Stimulated activated CD8-positive, alpha-beta memory T cell treated with anti-CD3 and anti-CD28 coated beads, Interleukin-15, amount 100 ng/mL, for 4 hours (primary cell): ENCODE measurements at places on chromosomes 2 and 18.

GRCh38 chr2:212089873-212090272 is 448.7 kb downstream of the ERBB4 start:
- DNase-seq = no peak

GRCh38 chr18:70956554-70956953 is 667.7 kb downstream of the SOCS6 start:
- no peak for DNase-seq

DNA sequence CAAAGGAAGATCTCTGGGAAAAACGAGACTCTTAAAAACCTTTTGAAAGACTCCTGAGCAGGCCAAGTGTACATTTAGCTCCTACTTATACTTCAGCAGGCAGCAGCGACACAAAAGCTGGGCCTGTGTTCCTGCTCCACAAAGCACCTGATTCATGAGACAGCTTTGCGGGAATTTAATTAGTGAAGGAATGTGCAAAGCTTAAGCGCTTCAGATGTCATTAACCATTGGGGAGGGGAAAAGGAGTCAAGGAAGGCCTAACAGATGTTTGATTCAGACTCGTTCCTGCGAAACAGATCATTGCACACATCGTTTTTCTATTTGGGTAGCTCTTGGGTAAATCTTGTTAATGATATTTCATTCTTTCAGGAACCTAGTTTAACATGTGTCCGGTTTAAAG is 125.9 kb downstream of the MAIP1 start:
- DNase-seq = no peak

DNA sequence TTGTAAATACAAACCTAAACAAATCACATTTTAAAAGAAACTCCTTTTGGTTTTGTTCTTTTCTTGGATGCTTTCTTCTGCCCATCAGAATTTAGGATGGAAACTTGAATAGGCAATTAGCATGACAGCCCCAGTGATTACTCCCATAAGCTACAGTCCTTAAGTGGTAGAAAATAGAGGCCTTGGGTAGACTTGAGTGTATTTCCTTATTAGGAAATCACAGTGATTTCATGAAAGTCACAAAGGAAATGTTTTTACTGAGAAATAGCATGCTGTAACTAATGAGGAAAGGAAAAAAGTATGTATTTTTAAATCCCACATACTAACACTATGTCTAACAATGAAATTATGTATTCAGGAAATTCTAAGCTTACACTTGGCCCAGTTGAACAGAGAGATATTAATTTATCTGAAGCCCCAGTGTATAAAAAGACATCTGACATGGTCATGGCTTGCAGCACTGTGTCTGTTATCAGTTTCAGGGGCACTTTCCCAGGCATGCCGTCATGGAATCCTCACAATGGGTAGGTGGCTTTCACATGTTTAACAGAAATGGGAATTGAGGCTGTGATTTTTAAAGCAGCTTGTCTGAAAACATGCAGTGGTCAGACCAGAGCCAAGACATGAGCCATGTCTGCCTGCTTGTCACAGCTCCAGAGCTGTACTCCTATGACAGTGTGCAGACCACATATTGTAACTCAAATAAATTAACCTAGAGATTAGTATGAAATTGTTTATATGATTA is 79.7 kb upstream of the TRIB2 start:
- no peak for DNase-seq

- DNase-seq = no peak
Observed at GRCh38 chr2:115129536-115129935, 687.1 kb downstream of the DPP10 start.

DNA sequence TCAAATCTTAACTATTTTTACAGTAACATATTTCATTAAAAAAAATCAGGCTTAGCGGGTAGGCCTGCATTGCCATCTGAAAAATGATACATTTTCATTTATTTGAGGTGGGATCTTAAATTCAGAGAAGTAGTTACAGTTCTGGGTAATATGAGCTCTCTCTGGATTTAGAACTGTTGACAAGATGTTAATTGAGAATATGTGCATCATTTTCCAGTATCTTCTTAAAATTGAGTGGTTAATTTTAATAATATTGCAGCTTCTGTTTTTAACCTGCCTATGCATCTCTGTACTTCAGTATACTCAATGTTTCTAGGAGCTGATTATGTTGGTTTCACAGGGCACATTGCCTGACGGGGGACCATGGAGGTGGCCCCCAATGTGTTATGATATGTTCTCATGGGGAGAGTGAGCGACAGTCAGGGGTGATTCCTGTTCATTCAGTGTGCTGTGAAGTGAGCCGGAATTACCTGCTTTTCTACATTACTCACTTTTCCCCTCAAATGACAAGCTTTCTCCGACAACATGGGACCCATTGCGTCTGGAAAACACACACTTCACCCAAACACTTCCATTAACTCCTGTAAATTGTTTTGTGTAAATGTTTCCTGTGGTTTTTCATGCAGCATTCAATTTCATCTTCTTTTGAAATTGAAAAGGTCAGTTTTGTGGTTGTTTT is 406.2 kb downstream of the MTX2 start:
- no peak for DNase-seq

GRCh38 chr2:30149976-30150375 is 3.2 kb downstream of the YPEL5 start:
- DNase-seq = no peak

- no peak for DNase-seq
Observed at GRCh38 chr18:60003610-60004185, 103.9 kb downstream of the PMAIP1 start.

GRCh38 chr2:206855585-206856433 is 83.5 kb upstream of the CPO start:
- DNase-seq = no peak

- DNase-seq = no peak
Observed at GRCh38 chr2:121976926-121977325, 221.5 kb downstream of the TSN start.

- DNase-seq = no peak
Observed at GRCh38 chr2:147094077-147094476, 750.8 kb upstream of the ACVR2A start.

GRCh38 chr2:234797566-234798250 is 154.1 kb upstream of the SH3BP4 start:
- DNase-seq = no peak

DNA sequence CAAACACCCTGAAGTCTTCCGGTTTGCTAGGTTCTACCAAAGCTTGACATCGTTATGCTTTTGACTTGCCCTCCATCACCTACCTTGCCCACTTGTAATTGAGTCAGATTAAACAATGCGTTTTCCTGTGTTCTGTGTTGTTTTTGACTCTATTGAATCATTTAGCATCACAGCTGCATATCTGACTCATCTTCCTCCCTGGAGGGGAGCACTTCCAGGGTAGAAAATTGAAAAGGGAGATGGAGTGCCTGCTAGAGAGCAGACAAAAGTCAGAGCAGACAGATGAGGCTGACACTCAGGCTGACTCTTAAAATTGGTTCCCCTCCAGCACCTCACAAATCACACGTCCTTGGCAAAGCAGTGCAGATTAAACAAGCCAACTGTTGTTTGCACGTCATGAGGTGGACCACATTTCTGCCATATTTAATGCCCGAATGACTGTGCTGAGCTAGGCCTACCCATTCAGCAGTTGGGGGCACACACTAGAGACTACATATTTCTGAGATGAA is 2.2 kb downstream of the MPP4 start:
- DNase-seq = no peak

DNA sequence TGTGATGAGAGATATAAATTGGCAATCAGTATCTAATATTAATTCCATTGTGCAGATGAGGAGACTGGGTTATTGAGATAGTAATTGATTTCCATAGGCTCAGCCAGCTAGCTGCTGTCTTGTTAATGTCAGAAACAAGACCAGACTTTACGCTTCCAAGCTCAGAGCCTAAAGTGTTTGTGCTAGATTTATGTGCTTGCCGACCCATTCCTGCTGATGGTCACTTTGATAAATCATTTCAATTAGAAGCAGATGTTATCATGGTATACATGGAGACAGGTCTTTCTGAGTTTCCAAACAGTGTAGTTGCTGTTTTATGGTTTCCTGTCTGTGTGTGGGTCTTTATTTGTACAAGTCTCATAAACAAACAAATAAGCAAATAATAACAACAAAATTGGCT is 92.8 kb downstream of the AQP4 start:
- no peak for DNase-seq

- DNase-seq = no peak
Observed at GRCh38 chr2:234147335-234147861, 96.9 kb downstream of the SPP2 start.

GRCh38 chr2:195700480-195700879 is 43.5 kb downstream of the SLC39A10 start:
- no peak for DNase-seq

DNA sequence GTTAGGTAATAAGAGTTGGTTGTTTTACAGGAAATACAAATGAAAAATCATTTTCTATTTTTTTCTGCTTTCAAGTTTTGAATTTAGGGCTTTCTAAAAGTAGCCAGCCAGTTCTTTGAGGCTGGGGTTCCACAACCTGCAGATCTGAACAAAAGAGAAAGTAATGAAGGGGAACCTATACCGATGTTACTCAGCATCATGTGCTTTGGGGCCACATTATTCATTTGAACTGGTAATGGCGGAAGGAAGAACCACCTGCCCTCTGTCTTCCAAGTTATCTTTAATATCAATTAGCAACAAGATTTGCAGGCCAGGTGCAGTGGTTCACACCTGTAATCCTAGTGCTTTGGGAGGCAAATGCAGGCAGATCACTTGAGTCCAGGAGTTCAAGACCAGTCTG is 12.9 kb upstream of the MRO start:
- no peak for DNase-seq

- no peak for DNase-seq
Observed at GRCh38 chr2:239674981-239675825, 274.4 kb upstream of the HDAC4 start.

DNA sequence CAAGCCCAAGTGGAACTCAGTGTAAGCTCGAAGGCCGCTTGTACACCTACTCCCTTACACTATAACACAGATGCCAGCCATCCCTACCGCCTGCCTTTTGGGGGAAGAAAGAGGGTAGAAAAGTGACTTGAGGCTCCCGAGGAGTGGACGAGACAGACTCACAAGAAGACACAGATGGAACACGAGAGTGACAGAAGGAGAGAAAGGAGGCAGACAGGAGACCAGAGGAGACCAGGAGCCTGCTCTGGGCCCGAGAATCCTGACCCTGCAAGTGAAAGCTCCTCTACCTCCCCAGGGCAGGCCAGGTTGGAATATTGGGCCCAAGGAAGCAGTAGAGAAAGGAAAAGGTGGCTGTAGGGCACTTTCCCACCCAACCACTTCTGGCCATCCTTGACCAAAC is 23.4 kb upstream of the TNS1 start:
- no peak for DNase-seq

GRCh38 chr2:80429251-80429650 is 124.7 kb upstream of the LRRTM1 start:
- no peak for DNase-seq

DNA sequence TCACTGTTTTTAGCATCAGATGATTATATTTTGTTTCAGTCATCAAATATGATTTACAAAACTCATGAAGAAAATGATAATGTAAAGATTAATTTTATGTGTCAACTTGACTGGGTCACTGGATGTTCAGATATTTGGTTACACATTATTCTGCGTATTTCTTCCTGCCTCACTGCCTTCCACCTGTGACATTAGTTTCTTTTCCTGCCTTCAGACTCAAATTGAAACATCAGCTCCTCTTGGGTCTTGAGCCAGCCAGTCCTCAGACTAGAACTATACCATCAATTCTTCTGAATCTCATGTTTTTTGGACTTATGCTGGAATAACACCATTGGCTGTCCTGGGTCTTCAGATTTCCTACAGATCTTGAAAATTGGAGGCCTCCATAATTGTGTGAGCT is 96.7 kb downstream of the ZNF385B start:
- no peak for DNase-seq

- DNase-seq = no peak
Observed at GRCh38 chr2:79796641-79797040, 283.8 kb downstream of the CTNNA2 start.
